ENCODE measurements at places on chromosomes 16 and 17.
A peak's percentile ranks its signal among the peaks of the same experiment; 100 is the strongest.

DNA sequence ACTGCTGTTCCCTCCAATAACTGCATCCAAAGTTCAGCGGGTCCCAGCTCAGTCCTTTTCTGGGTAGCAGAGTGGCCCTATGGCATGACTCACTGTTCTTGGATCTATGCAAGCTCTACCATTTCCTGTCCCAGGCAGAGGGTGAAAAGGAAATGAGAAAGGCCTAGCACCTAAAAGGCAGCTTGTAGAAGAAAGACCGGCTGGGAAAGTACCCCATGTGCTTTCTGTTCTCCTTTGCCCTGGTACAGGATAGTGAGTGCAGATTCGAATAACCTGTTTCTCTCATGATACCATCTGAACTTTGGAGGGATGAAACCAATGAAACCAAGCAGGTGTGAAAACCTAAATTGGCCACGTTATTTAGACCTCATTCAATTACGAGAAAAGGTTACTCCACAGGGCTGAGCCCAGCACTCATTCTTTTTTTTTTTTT is 12.7 kb upstream of the HASPIN start:
- peak; percentile 82 for DNase-seq

GRCh38 chr17:78168903-78169793 is 767 bp downstream of the SYNGR2 start:
- peak; percentile 61 for DNase-seq

DNA sequence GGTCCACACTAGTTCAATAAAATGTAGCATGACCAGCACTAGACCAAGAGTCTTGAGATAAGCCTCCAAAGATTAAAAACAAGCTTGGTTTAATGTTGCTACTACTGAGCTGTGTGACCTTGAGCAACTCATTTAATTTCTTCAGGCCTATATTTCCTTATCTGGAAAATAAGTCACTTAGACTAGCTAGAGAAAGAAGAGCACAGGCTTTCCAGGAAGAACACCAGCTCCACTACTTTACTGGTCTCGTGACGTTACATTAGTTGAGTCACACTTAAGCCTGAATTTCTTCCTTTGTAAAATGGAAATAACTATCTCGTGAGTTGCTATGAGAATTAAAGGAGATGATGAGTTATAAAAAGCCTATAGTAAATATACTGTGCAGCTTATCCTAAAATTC is 5.4 kb downstream of the HELZ start:
- DNase-seq = no peak

- no peak for DNase-seq
Measured at GRCh38 chr16:78659216-78659615, 559.8 kb downstream of the WWOX start.

DNA sequence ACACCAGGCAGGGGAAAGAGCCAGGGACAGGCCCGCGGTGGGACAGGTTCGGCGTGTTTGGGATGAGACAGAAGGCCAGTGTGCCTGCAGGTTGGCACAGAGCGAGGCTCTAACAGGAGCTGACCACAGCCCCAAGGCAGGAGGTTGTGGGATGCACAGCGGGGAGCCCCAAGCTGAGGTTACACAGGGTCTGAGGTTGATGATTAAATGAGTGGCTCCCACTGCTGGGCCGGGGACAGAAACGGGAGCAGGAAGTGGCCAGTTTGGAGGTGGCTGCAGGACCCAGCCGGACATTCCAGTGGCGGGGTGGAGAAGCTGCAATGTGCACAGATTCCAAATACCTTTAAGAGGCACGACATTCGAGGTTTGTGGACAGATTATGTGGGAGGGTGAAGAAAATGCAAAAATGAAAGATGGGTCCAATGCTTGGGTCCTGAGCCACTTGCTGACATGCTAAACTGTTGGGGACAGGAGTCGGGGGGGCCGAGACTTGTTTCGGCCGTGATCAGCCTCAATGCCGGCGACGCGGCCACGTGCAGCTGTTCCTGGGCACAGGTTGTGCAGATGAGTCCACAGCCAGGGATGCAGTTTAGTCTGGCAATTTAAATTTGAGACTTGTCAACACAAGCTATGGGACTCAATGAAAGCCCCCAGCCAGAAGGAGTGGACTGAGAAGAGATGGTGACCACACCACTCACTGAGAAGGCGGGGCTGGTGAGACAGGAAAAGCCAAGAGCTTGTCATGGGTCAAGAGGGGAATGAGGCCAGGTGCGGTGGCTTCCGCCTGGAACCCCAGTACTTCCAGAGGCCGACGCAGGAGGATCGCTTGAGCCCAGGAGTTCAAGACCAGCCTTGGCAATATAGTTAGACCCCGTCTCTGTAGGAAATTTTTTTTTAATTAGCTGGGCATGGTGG is 8.7 kb downstream of the ENPP7 start:
- no peak for DNase-seq

DNA sequence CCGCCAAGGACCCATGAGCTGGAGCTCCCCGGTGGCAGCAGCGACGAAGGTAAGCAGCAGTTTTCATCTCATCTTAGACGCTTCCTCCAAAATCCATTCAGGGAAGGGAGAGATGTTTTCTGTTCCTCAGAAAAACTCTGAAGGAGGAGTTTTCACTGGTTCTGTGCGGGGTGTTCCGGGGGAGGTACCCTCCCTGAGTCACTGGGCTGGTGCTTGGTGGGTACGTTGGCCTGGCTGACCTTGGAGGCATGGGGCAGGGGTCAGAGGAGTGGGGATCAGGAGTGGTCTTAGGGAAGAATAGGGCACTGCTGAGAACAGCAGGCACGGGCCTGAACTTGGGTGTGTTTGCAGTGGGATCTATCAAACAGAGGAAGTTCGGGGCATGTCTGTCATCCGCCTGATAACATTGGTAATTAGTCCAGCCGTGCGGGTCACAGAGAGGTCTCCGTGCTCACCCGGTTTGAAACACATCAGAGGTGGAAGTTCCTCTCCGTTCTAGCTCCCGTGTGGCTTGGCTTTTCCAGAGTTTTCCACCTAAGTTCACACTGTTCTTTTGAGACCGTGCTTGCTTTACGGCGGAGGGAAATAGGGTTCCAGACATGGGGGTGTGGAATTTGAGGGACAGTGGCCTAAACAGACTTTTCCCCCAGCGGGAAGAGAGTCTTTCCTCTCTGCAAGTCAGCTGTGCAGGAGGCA is 59.6 kb upstream of the CIBAR2 start:
- DNase-seq = no peak

GRCh38 chr16:14121872-14122271 is 50.8 kb downstream of the MRTFB start:
- DNase-seq = no peak

DNA sequence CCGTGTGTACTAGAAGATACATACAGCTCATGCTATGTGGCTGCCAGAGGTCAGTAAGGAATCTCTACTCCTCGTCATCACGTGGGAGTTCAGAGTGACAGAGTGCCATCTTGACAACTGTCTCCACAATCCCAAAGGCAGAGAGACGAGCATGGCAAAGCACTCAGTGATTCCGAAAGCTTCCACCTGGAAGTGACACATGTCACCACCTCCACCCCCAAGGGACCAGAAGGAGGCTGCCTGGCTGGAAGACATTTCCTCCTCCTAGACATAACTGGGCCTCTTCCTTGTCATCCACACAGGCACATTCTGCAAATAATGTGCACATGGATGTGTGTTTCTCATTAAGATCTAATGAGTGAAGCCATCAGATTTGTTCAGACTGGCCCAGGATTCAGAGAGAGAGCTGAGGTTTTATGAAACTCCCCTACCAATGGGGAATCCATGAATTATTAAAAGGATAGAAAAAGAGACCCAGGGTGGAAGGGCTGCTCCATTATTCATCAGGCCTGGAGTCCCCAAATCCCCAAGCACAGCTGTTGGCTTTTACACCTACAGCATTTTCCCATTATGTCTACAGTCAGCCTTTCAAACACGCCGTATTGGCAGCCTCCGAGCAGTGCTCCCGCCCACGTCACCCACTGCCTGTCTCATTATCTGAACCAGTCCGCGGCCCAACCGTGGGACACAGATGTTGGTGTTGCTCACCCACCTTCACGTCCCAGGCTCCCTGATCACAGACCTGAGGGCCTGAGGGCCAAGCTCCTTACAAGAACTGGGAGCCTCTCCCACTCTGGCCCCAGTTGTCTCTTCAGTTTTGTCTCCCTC is 3.3 kb upstream of the CACNG5 start:
- no peak for DNase-seq

- DNase-seq = peak; percentile 36
Measured at GRCh38 chr16:1979271-1980029, 1.8 kb downstream of the NOXO1 start.

GRCh38 chr17:76138234-76138895 is 2.7 kb downstream of the FOXJ1 start:
- no peak for DNase-seq

DNA sequence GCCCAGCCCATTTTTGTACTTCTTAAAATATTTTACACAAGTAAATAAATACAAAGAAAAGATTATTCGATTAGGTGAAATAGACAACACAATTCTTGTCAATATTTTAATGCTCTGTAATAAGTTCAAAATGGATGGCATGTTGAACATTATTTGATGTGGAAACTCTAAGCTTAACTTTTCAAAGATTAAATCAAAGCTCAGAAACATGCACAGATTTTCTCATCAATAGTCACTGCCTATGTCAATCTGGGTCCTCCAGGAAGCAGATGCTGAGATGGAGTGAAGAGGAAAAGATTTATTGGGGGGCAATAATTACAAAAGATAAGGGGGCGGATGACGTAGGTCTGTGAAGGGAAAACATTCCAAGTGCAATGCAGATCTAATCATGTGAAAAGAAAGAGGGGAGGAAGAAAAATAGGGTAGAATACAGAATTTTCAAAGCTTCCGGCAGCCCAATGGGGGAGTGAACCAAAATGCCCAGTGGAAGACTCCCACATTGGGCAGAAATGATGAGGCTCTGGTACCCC is 50.5 kb downstream of the COPRS start:
- DNase-seq = no peak

DNA sequence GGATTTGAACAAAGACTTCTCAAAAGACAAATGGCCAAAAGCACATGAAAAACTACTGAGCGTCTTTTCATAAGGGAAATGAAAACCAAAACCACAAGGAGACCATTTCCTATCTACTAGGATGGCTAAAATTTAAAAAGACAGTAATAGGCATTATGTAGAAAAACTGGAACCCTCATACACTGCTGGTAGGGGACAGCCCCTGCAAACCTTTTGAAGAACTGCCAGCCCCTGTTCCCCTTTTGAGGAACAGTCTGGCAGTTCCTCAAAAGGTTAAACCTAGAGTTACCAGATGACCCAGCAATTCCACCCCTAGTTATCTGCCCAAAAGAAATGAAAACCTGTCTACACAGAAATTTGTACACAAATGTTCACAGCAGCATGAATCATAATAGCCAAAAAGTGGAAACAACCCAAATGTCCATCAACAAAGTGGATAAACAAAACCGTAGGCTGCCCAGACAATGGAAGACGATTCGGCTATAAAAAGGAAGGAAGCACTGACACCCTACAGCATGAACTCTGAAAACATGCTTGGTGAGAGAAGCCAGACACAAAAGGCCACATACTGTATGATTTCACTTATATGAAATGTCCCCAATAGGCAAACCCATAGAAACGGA is 22.9 kb downstream of the CDIP1 start:
- DNase-seq = no peak

- DNase-seq = no peak
Measured at GRCh38 chr17:16329519-16330271, 23.6 kb downstream of the CENPV start.

DNA sequence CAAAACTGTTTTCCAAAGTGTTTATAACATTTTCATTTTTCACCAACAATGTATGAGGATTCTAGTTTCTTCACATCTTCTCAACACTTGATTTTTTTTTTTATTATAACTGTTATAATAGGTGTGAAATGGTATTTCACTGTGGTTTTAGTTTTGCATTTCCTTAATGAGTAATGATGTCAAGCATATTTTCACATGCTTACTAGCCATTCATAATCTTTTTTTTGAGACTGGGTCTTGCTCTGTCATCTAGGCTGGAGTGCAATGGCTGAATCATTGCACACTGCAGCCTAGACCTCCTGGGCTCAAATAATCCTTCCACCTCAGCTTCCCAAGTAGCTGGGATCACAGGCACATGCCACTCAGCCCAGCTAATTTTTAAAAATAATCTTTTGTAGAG is 65.1 kb downstream of the EFCAB13 start:
- DNase-seq = no peak

DNA sequence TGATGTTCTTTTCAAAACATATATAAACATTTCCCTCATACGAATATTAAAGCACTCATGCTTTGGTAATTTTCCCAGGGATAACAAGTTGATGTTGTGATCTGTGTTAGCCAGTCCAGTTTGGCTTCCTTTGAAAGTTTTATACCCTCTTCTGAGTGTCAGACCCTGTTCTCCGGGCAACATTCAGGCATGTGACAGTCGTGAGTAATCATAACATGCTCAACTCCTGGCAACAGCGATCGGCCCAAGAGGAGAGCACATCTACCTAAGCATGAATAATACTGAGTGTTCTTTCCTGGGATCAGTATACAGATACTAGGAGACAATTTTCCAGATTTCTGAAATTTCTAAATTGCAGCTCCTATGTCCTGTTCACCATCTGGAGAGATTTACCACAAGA is 1086.4 kb downstream of the CDH8 start:
- DNase-seq = no peak

DNA sequence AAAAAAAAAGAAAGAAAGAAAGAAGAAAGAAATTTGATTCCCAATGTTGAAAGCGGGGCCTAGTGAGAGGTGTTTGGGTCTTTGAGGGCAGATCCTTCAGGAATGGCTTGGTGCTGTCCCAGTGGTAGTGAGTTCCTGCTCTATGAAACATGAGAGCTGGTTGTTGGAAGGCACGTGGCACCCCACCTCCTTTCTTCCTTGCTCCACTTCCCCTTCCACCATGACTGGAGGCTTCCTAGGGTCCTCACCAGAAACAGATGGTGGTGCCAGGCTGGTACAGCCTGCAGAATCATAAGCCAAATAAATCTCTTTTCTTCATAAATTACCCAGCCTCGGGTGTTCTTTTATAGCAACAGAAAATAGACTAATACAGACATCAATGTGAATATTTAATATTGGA is 147.3 kb upstream of the KCNJ18 start:
- no peak for DNase-seq

GRCh38 chr16:75193265-75193650 is 13.7 kb downstream of the CTRB2 start:
- DNase-seq = no peak

DNA sequence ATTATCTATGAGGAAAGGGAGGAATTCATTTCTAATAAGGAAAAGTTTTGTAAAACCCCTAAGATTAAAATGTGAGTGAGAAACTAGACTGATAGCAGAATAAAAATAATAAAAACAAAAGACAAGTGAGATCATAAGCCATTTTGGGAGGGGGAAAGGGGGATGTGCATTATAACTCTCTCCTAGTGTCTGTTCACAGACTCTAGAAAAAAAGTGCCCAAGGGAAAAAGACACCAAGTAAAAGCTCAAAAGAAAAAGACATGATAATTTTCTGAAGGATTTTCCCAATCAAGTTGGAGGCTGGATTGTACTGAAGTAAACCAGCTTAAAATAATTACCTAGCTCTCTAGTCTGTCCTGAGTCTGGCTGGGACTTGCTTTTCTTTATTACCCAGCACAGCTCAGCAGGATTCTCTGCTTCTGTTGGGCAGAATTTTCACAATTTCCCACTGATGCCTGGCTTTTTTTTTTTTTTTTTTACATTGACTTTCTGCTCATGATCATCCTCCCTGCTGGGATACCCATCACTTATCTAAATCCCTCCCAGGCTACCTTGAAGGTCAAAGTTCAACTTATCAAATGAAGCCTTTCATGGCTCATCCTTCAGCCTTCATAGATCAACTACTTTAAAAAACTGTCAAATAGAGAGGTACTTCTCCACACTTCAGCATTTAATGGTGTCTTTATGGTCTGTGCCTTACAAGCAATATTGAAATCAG is 124.2 kb upstream of the KCNJ16 start:
- DNase-seq = no peak

- no peak for DNase-seq
Measured at GRCh38 chr17:54536306-54536705, 364.3 kb upstream of the TOM1L1 start.

- no peak for DNase-seq
Measured at GRCh38 chr16:6018848-6019489, 921.4 kb upstream of the EEF2KMT start.
